ENCODE measurements at places on chromosomes 11 and 22.

DNA sequence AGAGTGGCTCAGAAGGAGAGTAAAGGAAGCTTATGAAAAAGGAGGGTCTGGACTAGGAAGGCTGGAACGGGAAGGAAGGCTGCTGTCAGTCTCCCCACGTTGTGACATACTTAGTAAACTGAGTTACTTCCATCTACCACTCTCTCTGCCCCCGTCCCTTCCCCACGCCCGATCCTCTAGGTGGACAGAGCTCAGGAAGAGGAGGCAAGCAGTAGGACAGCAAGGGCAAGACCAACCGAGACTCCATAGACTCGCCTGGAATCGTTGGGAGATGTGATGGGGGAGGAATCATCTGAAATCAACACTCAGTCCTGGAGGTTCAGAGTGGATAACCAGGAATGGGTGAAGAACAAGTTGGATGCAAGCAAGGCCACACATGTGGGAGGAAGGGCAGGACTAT lies 240.7 kb downstream of the BUD13 start:
- no peak for ATAC-seq

GRCh38 chr11:78427615-78428265 lies 10.1 kb upstream of the GAB2 start:
- ATAC-seq: no peak

- ATAC-seq: peak; percentile 37
Measured at GRCh38 chr22:21984793-21985192, 2.2 kb upstream of the TOP3B start.

DNA sequence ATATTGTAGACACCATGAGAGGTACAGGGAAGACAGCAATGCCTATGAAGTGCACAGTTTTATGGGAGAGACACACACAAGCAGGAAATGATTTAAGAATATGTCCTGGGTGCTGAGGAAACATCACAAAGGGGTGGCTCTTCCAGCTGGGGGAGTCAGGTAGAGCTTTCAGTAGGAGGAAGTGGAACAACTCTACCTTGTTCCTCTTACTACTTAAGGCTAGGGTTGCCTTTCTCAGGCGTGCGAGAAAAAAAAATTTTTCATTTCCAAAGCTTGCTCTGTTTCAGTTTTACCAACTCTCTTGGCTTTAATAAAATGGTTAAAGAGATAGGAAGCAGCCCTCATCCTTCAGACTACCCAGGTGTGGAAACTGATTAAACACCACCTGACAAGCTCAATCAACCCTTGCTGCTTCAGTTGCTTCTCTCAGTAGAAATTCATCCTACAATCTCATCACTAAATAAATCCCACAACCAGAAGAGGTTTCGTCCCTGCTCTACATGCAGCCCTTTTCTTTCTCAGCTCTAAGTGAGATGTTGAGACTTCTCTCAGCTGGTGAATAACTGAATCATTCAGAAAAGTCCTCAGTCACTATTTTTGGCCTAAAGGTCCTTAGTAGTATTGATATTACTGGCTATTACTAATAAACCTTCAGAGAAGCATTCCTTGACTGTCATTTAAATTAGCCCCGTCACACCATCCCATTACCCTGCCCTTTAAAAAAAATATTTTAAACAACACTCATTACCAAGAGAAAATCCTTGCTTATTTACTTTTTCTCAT lies 5.9 kb downstream of the ABTB2 start:
- ATAC-seq: no peak

DNA sequence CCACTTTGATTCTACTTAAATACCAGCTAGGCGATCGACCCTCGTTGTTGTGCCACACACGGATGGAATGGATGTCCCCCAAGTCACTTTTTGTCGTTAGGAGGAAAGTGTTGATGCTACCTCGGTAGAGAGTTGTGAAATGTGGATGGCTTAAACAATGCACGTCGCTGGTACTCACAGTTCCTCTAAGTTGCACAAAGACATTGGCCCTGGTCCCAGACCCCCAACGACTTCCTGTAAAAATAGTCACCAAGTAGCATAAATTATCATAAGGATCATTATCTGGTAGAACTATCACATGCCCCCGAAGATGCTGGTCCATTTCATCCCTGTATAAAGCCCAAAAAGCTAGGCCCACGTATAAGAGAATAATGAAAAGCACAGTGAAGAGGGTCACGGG lies 3.8 kb downstream of the PKDREJ start:
- no peak for ATAC-seq
